ENCODE measurements at places on chromosomes 5 and 9.

- DNase-seq: no peak
Observed at GRCh38 chr5:87121304-87122150, 146.2 kb upstream of the RASA1 start.

DNA sequence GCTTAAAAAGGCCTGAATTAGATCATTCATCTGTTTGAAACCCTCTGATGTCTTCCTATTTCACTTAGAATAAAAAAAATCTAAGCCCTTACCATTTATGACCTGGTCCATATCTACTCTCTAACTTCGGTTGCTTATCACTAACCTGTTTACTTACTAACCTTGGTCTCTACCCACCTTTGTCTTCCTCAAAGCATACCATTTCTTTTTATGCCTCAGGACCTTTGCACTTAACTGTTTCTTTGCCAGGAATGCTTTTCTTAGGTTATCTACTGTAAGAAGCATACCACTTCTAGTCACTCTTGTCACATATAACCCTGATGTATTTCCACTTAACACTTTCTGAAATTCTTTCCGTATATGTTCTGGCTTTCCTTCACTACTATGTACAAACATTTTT lies 67.0 kb downstream of the UHRF2 start:
- DNase-seq: no peak

DNA sequence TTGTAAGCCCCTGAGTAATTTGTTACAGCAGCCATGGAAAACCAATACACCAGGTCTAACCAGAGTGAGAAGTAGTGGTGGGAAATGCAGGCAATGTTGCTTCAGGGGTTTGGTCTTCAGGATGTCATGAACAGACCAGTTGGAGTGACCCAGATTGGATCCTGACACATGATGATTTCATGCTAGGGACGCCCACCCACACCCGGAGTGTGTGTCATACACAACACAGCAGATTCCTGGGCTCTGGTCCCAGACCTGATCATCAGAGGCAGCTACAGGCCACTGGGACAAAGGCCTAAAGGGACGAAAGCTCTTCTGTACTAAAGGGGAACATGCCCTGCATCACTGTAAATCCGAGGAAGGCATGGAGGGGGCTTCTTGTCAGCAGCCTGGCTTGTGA lies 194.2 kb downstream of the NSG2 start:
- DNase-seq: no peak

- no peak for DNase-seq
Observed at GRCh38 chr5:169307646-169308045, 6.7 kb upstream of the SLIT3 start.

GRCh38 chr9:2525147-2525546 lies 96.4 kb upstream of the VLDLR start:
- no peak for DNase-seq

- no peak for DNase-seq
Observed at GRCh38 chr5:138949223-138949574, 74.1 kb upstream of the LRRTM2 start.

- no peak for DNase-seq
Observed at GRCh38 chr9:137514691-137515337, 35.4 kb downstream of the PNPLA7 start.

DNA sequence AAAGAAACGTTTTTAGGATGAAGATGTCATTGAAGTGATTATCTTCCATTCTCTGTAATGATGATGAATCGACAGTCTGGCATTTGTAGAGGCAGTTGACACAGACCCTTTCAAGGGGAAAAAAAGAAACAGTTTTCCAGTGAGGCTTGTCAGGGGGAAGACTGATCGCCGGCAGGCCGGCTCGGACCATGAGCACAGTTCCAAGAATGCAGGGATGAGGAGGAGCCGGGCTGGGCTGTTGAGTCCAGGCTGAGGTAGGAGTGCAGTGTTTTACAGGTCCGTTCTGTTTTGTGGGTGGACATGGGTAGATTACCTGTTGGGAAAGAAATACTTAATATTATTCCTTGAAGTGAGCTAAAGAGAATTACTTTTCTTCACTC lies 194.6 kb downstream of the AOPEP start:
- peak; percentile 54 for DNase-seq

GRCh38 chr5:176887252-176887849 lies 11.8 kb downstream of the HK3 start:
- no peak for DNase-seq

GRCh38 chr5:179113143-179113530 lies 53.0 kb downstream of the ZNF354C start:
- no peak for DNase-seq

DNA sequence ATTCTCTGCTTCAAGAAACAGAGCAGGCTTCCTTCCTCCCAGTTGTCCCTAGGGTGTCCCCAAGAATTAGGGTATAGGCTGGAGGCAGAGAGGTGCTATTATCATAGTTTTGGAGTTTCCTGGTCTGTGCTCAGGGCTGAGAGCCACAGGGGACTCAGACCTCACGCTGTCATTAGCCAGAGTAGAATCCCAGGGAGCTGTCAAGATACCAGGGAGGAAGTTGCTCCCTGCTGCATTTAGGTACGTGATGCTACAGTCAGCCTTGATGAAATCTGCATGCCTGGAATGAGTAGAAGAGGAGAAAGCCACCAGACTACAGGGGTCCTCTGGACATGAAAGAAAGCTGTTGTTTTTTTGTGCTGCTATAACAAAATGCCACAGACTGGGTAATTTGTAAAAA lies 273.2 kb downstream of the SH3GL2 start:
- DNase-seq: no peak

DNA sequence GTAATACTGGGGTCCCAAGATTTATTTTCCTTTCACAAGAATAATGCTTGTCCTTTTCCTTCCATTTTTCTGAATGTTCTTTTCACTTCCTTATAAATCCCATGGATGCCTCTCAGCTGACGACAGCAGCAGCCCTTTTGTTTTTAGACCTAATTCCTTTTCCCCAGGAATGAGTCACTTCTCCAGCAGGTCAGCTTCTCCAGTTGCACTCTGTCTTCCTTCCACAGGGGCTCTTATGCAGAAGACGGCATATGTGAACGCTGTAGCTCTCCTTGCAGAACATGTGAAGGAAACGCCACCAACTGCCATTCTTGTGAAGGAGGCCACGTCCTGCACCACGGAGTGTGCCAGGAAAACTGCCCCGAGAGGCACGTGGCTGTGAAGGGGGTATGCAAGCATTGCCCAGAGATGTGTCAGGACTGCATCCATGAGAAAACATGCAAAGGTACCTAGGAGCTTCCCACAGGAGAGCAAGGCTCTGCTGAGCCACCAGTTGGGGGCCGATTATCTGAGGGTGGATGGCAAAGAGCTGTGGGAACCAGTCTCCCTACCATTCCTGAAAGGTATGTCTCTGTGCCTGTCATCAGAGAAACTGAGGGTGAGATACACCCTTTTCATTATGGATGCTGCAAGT lies 72.9 kb downstream of the RFK start:
- DNase-seq: no peak

GRCh38 chr5:68200288-68200687 lies 15.3 kb upstream of the PIK3R1 start:
- no peak for DNase-seq

DNA sequence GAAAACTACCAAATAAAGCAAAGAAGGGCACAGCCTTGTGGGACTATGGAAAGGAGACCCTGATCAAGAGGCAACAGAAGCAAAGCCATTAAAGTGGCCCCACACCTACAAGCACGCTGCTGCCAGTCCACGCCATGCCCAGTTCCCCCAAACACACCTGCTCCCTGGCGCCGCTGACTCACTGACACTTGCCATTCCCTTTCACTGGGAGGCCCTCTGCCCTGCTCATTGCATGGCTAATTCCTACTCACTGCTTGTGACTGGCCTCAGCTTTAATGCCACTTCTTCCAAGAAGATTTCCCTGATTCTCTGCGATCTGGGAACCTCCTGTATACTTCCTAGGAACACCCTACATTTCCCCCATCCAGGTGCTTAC lies 71.2 kb upstream of the TAF1L start:
- no peak for DNase-seq

DNA sequence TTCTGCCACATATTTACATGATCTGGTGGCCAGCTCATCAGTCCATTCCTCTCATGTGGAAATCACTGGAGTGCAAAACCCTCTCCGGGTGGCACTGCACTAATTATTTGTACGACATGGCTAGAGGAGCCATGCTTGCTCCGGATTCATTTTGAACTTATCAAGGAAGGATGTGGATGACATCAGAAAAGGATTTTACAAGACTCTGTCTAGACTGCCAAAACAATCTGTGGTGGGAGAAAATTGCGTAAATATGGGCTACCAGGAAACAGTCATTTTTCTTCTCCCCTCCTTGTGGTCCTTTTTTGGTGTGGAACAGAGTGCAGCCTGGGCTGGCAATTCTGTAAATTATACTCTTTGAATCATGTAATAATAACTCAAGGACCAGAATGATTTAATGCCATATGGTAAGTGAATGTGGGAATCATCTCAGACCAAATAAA lies 123.4 kb upstream of the IFNE start:
- no peak for DNase-seq

DNA sequence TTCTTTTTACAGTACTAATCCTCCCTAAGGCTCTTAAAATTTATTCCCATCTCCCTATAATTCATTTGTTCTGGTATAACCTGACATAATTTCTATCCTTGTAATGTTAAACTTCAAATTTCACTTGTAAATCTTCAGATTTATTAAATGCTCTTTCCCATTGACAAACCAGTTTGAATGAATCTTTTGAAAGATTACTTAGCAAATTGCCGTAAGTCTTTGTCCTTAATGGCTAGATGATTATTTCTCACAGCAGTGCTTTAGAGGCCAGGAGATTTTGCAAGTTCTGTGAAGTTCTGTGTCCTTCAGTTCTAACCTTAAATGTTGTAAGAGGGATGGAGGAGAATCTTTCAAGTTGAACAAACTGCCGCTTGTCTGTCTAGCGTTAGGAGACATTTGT lies 4.2 kb downstream of the SLC44A1 start:
- DNase-seq: no peak

DNA sequence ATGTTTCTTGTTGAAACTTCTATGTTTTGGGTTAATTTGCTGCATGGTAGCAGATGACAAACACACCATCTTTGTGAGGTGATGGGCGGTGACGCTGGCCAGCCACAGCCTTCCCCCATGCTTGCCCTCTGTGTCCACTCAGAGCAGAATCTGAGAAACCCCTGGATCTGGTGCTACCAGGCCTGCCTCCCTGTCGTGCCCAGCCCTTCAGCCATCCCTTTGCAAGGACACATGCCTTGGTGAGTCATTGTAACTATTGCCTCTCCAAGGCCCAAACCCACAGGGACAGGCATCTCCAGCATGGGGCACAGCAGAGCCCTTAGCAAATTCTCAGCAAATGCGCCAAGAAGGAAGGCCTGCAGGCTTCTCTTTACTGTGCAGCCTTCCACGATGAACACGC lies 48.1 kb upstream of the FCN1 start:
- no peak for DNase-seq

DNA sequence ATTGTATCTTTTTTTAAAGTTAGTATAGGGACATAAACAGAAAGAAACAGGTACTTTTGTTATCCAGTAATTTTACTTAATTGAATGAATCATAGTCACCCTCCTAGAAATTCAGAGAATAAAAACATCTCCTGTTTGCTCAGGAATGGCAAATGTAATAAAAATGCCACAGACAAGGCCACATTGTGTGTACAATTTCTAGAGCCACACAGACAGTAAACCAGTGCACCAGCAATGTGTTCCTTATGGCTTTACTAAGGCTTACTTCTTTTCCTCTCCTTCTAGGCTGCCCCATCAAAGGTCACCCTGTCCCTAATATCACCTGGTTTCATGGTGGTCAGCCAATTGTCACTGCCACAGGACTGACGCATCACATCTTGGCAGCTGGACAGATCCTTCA lies 145.5 kb downstream of the SAXO1 start:
- no peak for DNase-seq

Data from tongue (tissue), 3 donors.